ENCODE measurements at places on chromosomes 2 and 18.
A peak's percentile ranks its signal among the peaks of the same experiment; 100 is the strongest.

- no peak for DNase-seq
Measured at GRCh38 chr2:31893094-31893493, 117.7 kb downstream of the MEMO1 start.

DNA sequence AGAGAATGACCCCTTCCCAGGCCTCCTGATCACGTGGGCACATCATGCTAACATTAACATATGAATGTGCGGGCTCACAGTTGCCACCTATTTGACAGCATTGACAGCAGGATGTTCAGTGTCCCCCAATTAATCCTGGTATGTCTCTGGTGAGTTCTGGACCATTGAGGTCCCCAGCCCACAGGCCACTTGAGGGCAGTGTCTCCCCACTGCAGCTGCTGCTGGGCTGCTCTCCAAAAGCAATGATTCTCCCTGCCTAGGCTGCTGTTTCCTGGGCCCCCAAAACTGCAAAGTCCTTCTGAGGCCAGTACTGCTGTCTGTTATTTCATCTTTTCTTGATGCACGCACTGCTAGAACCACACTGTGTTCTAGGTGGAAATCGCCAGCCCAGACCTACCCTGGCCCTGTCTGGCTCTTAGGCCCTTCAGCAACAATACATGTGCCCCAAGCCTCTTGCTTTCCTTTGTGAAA, 52.7 kb upstream of the MAPK4 start:
- DNase-seq: no peak

GRCh38 chr2:43123981-43124686, 102.3 kb downstream of the ZFP36L2 start:
- no peak for DNase-seq

DNA sequence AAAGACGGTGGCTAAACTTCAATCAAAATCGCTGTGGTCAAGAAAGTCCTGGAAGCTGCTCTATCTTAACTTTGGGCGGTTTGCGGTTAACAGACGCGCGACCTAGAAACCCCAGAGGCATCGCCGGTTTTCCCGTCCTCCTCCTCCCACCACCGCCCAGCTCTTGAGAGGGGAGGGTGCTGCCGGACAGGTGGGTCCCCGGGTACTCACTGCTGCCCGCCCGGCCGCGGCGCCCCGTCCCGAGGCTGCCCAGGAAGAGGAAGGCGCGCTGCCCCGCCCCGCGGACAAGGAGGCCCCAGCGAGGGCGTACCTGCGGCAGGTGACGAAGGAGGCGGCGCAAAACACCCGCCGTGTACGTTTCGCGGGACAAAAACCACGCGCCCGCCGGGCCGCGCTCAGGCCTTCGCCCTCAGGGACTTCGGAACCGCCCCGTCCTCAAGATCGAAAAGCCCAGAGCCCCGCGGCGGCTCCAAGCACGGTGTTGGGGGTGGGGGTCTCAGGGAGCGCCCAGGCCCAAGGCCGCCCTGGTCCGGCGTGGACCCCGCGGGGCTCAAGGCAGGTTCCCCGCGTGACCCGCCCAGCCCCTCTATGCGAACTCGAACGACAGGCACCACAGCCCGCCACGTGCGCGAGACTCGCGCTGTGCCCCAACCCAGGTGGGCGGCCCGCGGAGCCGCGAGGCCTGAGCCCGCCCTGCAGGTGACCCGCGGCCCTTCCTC, at the start of gene SH3YL1:
Gene SH3YL1 (minus strand): TSS at position 259 of the 719 bp plus-strand sequence. CDS start 48 bp downstream, at position 211.
- DNase-seq: peak; percentile 51

All from CD4-positive, alpha-beta T cell treated with Interleukin-6 at 100 ng/mL for 8 hours (primary cell).